Neural cell (in vitro differentiated cells): ENCODE measurements at places on chromosomes 16 and 17. TPM values are rescaled to one million over a fixed set of nuclear protein-coding genes. Genes with fewer than 3 reads are reported as not detected.

Gene NEUROD2
- polyA plus RNA-seq: not detected in 2 replicates

Gene EVPL
- polyA plus RNA-seq: not detected in 2 replicates

Gene ZFP3
- polyA plus RNA-seq: 0.05 and 0.20 TPM in 2 replicates

Gene HEXIM1
- 9.0 and 10.2 TPM in 2 replicates for polyA plus RNA-seq

Gene SULT1A2
- polyA plus RNA-seq: not detected in 2 replicates

Gene CFAP97D1
- 0.09 TPM in 1 of 2 replicates, not detected in the other for polyA plus RNA-seq

Gene KRT36
- not detected in 2 replicates for polyA plus RNA-seq

Gene KRT25
- polyA plus RNA-seq: 0.19 and 0.56 TPM in 2 replicates

Gene GPT2
- 23.9 and 27.3 TPM in 2 replicates for polyA plus RNA-seq

Gene TP53TG3B
- not detected in 2 replicates for polyA plus RNA-seq

Gene POLG2
- 14.3 and 16.9 TPM in 2 replicates for polyA plus RNA-seq

Gene OMG
- polyA plus RNA-seq: not detected in 2 replicates

Gene CES5A
- polyA plus RNA-seq: 0.27 and 0.62 TPM in 2 replicates

Gene RGS11
- polyA plus RNA-seq: 3.5 and 4.7 TPM in 2 replicates

Gene CDT1
- polyA plus RNA-seq: 1.0 and 5.2 TPM in 2 replicates

Gene COL1A1
- polyA plus RNA-seq: 0.14 TPM in 1 of 2 replicates, not detected in the other

Gene TMC5
- polyA plus RNA-seq: not detected in 2 replicates

Gene GDPD3
- polyA plus RNA-seq: 2.7 and 3.6 TPM in 2 replicates

Gene TAOK2
- 62.7 and 65.5 TPM in 2 replicates for polyA plus RNA-seq

Gene KRTAP4-3
- not detected in 2 replicates for polyA plus RNA-seq

Gene TMEM208
- polyA plus RNA-seq: 39.2 and 53.5 TPM in 2 replicates

Gene VAMP2
- polyA plus RNA-seq: 91.6 and 98.3 TPM in 2 replicates

Gene CES4A
- polyA plus RNA-seq: 47.0 and 51.2 TPM in 2 replicates

Gene IGSF6
- polyA plus RNA-seq: not detected in 2 replicates

Gene ABCA6
- 1.6 TPM in 2 replicates for polyA plus RNA-seq

Gene HASPIN
- polyA plus RNA-seq: 0.22 and 0.32 TPM in 2 replicates

Gene SCO1
- polyA plus RNA-seq: 24.1 and 28.8 TPM in 2 replicates

Gene PITPNC1
- polyA plus RNA-seq: 15.3 and 18.8 TPM in 2 replicates

Gene CCL5
- polyA plus RNA-seq: not detected in 2 replicates

Gene CRYBA1
- not detected in 2 replicates for polyA plus RNA-seq

Gene PRDM7
- not detected in 2 replicates for polyA plus RNA-seq

Gene CHST4
- not detected in 2 replicates for polyA plus RNA-seq

Gene OTOP2
- not detected in 2 replicates for polyA plus RNA-seq

Gene NPIPB2
- polyA plus RNA-seq: 0.82 and 2.1 TPM in 2 replicates

Gene CNGB1
- polyA plus RNA-seq: 19.1 and 20.7 TPM in 2 replicates

Gene AGRP
- not detected in 2 replicates for polyA plus RNA-seq

Gene ZNF18
- polyA plus RNA-seq: 18.6 and 19.8 TPM in 2 replicates

Gene ZNF598
- polyA plus RNA-seq: 18.2 and 22.1 TPM in 2 replicates

Gene GABARAPL2
- 299 and 344 TPM in 2 replicates for polyA plus RNA-seq

Gene CDH16
- not detected in 2 replicates for polyA plus RNA-seq

Gene HOXB3
- polyA plus RNA-seq: not detected in 2 replicates

Gene TNRC6A
- polyA plus RNA-seq: 32.1 and 37.9 TPM in 2 replicates

Gene TBC1D3H
- 2.0 TPM in 1 of 2 replicates, not detected in the other for polyA plus RNA-seq

Gene RNF157
- 15.9 and 19.9 TPM in 2 replicates for polyA plus RNA-seq

Gene TOP2A
- polyA plus RNA-seq: 5.3 and 7.8 TPM in 2 replicates

Gene PTX4
- not detected in 2 replicates for polyA plus RNA-seq

Gene LPCAT2
- polyA plus RNA-seq: 0.59 and 0.86 TPM in 2 replicates

Gene TAC4
- polyA plus RNA-seq: not detected in 2 replicates

Gene KCNH6
- polyA plus RNA-seq: not detected in 2 replicates
